ENCODE measurements at places on chromosomes 16 and 17.

DNA sequence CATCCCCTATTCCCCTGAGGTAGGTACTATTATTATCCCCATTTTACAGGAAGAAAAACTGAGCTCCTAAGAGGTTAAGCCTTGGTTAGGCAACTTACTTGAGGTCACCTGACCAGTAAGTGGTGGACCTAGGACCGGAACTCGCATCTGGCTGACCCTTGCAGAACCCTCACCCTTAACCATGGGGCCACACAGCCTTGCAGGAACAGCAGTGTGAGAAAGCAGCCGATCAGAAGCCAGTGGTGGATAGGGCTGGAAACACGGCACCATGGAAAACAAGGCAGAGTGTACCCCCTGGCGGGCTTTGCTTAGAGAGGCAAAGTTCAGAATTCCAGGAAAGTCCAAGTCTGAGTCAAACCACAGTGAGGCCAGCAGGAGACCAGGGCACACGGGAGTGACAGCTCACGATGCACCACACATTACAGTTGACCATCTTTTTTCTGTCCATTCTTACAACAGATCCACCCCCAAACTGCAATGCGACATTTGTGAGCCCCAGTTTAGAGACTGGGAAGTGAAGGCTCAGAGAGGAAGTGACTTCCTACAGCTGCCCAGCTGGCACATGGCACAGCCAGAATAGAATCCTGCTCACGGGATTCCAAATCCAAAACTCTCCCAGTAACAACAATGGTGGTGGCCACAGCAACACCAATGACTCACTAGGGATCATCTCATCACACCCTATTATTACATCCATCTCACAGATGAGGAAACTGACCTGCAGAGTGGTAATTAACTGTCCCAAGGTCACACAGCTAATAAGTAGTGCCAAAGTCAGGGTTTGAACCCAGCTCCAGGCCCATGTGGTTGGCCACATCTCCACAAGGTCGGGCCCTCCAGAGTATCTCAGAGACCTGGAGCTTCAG lies 20.3 kb downstream of the KIFC3 start:
- DNase-seq: no peak

GRCh38 chr17:78525511-78526160 lies 51.6 kb downstream of the DNAH17 start:
- DNase-seq: no peak

- DNase-seq: no peak
These were observed 63.5 kb upstream of the PVALEF start for GRCh38 chr17:81101614-81102306.

DNA sequence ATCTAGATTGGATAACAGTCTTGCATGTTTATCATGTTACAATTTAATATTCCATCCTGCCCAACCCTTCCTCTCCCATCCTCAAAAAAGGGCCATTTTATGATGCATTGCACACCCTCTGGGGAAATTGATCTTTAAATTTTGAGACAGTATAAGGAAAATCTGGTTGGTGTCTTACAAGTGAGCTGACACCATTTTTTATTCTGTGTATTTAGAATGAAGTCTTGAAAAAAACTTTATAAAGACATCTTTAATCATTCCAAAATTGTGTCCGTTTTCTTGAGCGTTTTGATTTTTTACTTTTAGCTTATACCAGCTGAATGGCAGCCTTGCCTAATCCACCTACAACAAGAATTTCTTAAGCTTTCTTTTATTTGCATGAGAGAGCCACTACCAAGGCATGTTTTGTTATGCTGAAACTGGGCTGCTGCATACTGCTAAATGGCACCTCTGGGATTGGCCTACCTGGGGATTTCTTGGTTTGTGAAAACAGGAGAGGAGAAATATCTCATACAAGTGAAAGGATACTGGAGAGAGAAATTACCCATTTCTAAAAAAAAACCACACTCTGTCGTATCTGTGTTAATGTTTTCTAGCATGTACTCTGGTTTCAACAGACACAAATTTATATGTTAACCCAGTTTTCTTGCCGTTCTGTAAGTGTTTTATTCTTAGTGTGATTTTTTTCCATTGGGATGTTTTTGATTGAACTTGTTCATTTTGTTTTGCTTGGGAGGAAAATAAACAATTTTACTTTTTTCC lies 52.2 kb downstream of the TUBD1 start:
- no peak for DNase-seq

DNA sequence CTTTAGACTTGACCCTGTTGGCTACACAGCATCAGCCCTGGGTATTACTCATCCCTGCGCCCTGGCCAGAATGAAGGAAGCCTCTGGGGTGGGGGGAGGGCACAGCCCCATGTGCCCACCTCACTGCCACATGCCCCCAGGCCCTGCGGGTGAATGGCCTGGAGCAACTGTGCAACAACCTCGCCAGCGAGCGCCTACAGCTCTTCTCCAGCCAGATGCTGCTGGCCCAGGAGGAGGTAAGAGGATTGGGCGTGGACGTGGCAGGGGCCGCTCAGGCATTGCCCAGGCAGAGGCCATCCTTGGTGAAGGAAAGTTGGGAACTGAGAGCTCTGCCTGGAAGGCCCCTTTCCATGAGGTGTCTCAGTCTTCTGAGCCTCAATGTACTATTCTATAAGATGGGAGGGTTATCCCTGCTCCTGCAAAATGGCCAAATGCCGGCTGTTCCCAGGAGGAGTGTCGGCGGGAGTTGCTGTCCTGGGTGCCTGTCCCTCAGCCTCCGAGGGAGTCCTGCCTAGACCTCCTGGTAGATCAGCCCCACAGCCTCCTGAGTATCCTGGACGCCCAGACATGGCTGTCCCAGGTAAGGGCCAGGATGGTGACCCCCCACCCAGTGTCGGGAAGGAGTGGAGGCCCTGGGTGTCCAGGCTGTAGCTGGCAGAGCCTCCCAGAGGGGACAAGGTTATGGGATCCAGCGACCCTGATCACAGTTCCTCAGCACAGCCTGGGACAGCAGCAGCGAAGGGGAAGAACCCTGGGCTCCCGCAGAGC lies 8.9 kb downstream of the MYO15B start:
- no peak for DNase-seq

DNA sequence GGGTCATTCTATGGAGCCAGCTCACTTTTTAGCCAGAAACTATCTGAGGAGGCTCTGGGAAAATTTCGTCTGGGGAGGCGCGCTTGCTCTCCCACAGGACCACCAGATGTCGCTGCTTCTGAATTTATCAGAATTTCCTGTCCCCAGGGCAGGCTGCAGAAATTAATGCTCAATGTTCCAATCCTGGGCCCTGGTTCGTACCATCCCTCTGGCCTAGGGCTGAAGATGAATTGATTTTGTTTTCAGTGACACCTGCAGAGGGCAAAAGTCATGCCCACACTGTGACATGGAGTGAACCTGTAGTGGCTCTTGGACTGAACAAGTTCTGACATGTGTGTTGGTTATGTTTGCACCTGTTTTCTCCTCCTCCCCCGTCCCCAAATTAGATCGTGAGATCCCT lies 482.6 kb downstream of the NPIPA7 start:
- DNase-seq: peak; percentile 24

- no peak for DNase-seq
These were observed 63.2 kb downstream of the N4BP1 start for GRCh38 chr16:48546774-48547173.

DNA sequence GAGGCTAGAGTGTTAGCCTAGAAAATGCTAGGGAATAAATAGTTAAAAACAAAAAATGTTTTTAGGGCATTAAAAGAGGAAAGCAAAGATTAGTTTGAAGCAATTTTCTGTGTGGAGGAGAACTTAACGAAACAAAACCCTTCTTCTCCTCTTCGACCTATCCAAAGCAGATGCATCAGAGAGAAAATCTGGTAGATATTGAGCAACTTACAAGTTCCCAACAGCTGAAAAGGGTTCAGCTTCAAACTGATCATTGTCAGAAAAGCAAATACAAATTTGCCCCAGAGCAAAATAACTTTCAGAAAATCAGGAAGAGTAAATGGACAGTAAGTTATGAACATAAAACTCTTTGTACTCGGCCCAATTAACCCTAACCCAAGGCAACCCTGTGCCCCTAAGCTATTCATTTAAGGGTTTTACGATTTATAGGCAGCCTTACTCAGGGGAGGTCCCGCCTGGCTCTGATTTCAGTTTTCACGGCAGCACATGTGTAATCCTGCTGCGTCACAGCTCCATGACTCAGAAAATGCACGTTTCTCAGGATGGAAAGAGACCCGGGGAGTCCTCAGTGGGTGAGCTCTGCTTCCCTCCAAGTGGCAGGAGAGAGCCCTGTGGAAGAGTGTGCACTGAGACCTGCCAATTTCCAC lies 405.7 kb upstream of the SALL1 start:
- DNase-seq: no peak

- no peak for DNase-seq
These were observed 123.6 kb downstream of the MRTFB start for GRCh38 chr16:14194721-14195120.

DNA sequence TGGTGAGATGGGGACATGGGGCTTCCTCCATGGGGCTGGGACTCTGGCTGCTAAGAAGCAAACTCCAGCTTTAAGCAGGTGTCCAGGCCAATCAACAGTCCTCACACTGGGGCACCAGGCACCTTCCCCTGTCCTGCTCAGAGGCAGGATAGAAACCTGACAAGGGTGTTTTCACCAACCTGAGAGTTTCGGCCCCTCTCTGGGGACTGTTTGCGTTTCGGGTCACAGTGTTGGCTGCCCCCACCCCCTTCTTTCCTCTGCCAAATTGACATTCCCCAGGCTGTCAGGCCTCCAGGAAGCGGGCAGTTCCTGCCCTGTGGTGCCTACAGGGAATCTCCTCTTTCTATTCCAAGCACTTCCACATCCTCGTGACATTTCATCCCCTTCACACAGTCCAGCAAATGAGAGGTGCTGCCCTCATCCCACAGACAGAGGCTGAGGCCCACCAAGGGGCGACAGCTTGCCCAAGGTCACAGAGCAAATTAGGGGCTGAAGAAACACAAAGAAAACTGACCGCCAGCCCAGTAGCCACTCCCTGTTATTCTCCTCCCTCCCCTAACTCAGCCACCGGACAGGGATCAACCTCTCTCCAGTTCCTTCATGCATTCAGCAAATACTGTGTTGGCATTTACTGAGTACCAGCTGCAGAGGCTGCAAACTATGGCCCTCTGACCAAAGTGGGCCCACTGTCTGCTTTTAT lies 38.0 kb downstream of the MMP15 start:
- no peak for DNase-seq

DNA sequence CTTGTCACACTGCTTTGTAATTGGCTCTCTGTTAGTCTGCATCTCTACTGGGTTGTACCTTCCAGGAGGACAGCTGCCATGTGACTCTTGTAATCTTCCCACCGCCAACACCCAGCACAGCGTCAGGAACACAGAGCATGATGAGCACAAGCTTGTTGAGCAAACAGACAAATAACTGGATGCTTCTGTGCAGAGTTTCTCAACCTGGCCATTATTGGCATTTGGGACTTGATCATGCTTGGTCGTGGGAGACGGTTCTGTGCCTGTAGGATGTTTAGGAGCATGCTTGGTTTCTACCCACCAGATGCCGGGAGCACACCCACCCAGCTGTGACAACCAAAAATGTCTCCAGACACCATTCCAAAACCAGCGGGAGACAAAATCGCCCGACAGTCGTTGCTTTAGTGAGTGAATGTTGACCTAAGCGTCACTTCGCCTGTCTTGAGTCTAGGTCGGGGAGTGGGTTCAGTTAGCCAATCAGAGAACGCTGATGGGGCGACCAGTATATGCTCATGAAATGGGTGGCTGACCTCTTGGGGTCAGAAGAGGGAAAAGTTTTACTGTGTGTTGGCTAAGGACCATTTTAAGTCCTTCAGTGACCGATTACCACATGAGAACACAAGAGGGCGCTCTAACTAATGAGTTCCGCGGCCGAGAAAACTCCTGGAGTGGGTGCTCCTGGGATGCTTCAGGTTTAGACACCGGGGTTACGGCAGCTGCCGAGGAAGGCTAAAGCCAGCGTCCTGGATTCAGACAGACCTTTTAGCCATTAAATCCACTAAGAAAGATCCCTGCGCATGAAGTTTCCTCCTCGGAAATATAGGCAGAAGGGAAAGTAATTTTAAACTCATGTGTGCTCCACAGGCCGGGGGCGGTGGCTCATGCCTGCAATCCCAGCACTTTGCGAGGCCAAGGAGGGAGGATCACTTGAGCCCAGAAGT lies 57.8 kb upstream of the TEX2 start:
- no peak for DNase-seq

GRCh38 chr16:14071576-14072271 lies 605 bp downstream of the MRTFB start:
- no peak for DNase-seq

GRCh38 chr16:28974007-28974436 lies 556 bp upstream of the SPNS1 start:
- peak; percentile 28 for DNase-seq

DNA sequence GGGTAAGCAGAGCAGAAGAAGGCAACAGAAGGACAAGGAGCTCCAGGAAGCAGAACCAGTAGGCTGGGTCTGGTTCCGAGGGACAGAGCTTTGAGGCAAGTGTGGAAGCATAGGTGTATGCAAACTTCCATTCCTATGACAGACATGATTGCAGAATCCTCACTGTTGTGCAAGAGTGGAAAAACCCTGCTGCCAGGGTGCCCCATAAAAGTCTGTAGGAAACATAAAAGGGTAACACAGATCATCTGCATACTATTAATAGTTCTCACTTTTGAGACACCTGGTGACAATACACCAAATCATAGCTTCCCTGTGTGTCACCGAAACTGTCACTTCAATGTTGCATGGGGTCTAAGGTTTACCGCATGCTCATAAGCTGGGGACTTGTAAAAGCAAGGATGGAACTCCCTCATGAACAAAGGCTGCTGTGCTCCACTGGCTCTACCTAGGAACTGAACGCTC lies 39.7 kb downstream of the ARHGAP17 start:
- DNase-seq: no peak

DNA sequence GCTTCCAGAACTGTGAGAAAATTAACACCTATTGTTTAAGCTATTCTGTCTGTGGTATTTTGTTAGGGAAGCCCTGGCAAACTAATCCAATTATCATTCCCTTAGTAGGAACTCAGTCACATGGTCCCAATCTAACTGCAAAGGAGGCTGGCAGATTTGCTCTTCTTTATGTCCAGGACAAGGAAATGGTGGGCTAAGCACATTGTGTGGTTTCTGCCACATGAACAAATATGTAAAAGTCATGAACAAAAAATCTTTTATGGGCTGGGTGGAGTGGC lies 278.6 kb upstream of the RPL38 start:
- DNase-seq: no peak

DNA sequence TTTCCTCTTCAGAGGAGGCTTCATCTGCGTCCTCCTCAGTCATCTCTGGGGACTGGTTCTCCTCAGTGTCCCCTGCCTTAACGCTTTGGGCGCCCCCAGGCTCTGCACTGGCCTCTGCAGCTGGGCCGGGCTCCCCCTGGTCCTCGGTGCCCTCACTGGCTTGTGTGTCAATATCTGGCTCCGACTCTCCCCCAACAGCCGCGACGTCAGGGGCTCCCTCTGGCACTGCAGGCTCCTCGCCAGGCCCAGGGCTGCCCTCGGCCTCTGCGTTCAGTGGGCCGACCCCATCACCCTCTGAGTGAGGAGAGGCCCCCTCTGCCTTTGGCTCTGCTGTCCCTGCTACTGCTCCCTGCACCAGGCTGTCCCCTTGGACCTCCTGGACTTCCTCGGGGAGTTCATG lies 34.7 kb downstream of the SRL start:
- no peak for DNase-seq

Measured in omental fat pad (tissue), 4 donors.